CD4-positive, alpha-beta T cell treated with Interleukin-17A for 1 hour (primary cell): ENCODE measurements at places on chromosomes 12 and 14.

DNA sequence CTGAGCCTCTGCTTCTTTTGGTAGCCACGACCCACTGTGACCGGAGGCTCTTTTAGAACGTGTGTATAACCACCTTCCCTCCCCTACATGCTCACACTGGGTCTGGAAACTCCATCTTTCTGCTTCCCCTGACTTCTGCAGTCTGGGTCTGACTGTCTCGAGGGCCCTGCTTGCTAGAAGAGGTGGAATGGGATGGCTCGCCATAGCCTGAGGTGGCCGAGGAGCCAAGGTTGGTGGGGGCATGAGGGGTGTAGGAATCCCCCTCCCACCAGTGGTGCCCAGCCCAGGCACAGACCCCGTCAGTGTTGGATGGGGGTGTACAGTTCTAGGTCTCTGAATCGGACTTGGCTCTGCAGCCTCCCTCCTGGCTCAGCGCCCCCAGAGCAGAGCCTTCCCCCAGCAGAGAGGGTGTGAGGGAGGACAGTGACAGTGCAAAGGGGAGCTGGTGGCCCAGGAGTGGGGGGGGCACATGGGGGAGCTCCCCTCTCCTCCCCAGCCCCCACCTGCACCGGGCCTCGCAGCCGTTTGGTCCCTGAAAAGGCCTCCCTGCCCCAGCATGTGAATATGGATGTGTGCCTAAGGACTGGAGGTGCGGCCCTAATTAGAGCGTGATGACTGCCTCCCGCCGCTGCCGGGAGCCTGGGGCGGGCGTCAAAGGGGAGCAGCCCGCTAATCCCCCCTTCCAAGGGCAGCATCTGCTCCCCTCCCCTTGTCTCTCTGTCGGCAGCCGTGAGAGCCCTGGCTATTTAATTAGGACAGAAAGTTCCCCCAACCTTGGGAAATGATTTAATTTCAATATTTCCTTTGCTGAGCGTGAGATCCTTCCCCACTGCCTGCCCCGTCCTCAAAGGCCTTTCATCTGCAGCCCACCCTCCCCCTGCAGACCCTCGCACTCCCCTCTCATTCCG, 196.2 kb upstream of the C14orf180 start:
- no peak for DNase-seq

- DNase-seq = no peak
Measured at GRCh38 chr12:47308672-47309071, 228.9 kb upstream of the AMIGO2 start.

DNA sequence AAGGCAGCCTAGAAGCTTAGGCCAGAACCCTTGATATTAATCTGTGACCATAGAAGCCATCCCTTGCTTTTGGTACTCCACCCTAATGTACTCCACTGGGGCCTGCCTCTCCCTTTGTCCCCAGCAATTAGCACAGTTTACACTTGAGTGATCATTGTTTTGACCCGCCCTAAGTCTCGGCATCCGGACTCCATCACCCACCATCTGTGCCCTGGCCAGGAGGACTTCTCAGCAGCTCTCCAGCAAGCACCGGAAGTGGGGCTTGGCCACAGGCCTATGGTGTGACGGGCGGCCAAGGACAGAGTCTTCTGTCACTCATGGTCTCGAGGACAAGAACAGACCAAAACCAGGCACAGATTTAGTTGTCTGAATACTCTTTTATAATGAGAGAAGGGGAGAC, 126.5 kb upstream of the NTF3 start:
- DNase-seq = no peak

DNA sequence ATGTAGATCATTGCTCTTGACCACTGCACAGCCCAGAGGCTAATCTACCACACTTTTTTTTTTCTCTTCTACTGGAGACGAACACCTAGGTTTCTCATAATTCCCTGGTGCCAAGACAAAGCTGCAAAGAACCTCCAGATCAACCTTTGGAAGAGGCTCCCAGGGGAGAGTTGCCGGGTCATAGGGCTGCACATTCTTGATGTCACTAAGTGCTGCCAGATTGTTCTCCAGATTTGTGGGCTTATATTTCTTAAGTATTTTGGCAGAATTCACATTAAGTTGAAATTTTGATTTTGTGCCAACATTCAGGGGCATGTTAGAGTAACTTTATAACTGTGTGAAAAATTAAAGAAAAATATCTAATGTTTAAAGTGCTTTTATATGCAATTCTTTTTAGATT, 13.5 kb upstream of the PDZRN4 start:
- no peak for DNase-seq

DNA sequence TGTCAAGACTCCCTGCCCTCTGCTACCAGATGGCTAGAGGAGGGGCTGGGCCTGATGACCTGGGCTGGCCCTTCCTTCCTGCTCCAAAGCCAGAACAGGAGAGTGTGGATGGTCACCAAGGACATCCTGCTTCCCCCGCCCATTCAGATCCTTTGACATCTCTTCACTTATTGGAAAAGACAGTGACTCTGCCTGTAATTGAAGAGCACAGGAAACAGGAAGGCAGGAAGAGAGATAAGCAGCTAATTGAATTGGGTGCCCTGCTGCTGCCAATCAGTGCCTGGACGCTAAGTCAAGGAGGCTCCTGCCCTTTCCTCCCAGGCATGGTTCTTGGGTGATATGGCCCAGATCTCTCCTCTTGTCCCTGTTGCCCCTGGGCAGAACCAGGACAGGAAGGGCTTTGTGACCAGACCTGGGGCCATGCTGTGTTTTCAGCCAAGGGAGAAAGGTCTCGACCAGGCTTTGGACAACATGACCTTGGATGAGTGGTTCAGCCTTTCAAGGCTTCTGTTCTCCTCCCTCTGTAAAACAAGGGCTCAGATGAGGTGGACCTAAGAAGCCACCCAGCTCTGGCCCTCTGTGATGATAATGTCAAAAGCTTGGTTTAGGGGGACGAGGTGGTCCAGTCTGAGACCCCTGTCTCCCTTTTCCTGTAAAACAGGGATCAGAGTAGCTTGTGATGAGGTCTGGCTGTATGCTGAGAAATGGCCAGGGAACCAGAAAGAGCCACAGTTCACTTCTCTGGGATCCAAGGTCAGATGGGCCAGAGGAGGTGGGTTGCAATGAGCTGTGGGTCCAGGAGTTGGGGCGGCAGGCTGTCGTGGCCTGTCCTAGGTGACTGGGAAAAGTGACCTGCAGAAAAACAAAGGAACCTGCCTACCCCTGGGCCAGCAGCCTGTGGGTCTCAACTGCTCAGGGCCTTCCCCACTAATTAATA, 38.8 kb downstream of the FAM222A start:
- DNase-seq = no peak

- no peak for DNase-seq
Measured at GRCh38 chr14:99840774-99841305, 47.6 kb downstream of the EML1 start.

- no peak for DNase-seq
Measured at GRCh38 chr12:121326996-121327674, 25.1 kb downstream of the ANAPC5 start.

DNA sequence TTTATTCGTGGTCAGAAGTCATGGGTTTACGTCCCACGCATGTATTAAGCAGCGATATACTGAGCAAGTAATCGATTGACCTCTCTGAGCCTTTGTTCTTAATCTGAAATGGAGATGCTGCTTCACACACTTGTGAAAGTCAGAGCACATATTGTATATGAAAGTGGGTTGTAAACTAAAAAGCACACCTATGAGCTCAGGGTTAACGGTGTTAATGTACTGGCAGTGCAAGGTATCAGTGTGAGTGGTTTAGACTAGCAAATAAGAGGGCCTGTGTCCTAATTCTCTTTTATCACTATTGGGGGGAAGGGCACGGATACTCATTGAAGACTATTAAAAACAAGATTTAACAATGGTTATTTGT, 676 bp downstream of the MRPL42 start:
- no peak for DNase-seq

GRCh38 chr14:58565832-58566231, 71.9 kb upstream of the DACT1 start:
- DNase-seq = no peak

GRCh38 chr14:100147181-100147631, 12.2 kb downstream of the DEGS2 start:
- DNase-seq = peak; percentile 73

- DNase-seq = no peak
Measured at GRCh38 chr12:116390401-116391335, 113.2 kb upstream of the MED13L start.

GRCh38 chr14:61026526-61026925, 45.5 kb downstream of the SLC38A6 start:
- DNase-seq = no peak

- no peak for DNase-seq
Measured at GRCh38 chr14:102525929-102526497, 16.4 kb upstream of the ANKRD9 start.

DNA sequence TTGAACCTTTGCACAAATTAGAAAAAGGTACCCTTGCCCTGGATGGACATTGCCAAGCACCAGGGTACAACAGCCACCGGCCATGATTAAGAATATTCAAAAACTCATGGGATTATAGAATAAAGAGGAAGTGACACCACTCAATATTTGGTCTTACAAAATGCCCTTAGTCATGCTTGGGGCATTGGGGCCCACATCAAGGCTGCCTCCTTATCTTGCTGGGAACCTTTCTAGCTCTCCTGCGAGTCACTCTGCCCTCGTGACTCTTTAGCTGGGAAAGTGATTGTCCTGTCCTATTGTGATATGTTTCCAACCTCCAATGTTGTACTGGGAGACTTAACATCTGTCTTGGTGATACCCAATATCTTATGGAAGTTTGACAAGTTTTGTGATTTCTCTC, 57.8 kb downstream of the GTF2A1 start:
- DNase-seq = no peak

DNA sequence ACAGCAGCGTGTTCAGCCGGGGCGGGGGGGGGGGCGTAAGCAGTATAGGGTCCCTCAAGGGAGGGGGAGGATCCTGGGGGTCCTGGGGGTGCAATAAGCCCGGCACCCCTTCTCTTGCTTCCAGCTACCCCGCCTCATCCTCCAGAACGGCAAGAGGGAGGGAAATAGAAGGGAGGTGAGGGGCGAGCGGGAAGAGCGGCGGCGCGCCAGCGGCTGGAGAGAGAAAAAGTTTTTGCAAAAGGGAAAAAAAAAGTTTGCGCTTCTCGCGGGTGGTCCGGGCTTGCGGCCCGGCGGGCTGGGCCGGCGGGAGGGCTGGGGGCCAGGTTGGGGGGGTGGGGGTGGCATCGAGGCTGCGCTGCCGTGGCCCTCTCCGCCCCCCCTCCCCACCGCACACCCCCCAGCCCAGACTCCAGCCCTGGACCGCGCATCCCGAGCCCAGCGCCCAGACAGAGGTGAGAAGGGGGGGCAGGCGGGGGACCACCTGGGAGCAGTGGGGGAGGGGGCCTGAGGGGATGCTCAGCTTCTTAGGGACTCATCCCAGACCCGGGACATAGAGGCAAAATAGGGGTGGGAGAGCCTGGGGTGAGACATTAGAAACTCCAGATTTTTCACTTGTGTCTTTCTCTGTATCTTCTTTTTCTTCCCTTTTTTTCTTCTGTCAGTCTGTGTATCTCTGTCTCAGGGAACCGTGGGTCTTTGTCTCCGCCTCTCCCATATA, at the start of gene GLI1:
Gene GLI1, plus strand, starts transcription at position 36 of the 718 bp plus-strand sequence. CDS start 3,907 bp downstream, outside the sequence.
- no peak for DNase-seq

GRCh38 chr12:65657635-65658034, 166.6 kb upstream of the HMGA2 start:
- DNase-seq = no peak

GRCh38 chr12:211639-212414, 2.1 kb downstream of the SLC6A12 start:
- no peak for DNase-seq

GRCh38 chr12:94170690-94171594, 22.6 kb downstream of the PLXNC1 start:
- DNase-seq = no peak

- DNase-seq = no peak
Measured at GRCh38 chr12:117900561-117900960, 68.2 kb downstream of the KSR2 start.
